Naive thymus-derived CD4-positive, alpha-beta T cell (primary cell): ENCODE measurements at places on chromosomes 6 and 20. TPM values are rescaled to one million over a fixed set of nuclear protein-coding genes. Genes with fewer than 3 reads are reported as not detected.

Gene AVP
- total RNA-seq = not detected in 2 replicates

DNA sequence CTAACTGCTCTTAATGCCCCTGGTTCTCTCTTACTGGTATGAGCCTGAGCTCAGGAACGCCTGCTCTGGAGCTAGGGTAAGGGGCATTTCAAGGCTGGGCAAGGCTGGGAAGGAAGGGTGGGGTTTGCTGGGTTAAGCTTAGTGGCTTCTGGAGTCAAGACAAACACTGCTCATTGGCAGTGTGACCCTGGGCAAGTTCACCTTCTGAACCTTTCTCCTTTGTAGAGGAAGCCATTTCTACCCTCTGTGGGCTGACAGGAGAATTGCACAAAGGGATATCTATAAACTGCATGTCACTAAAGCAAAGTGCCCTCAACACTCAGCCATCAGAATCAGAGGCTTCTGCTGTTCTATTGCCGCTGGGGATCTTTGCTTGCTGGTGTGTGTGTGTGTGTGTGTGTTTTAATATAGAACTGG lies 20.3 kb upstream of the LRRN4 start:
- H3K36me3 ChIP-seq = no peaks in the 10 kb centered on the region
- H3K27ac ChIP-seq = no peak overlapping the region
- H3K4me1 ChIP-seq = no peaks in the 10 kb centered on the region
- no peak overlapping the region for H3K4me3 ChIP-seq

GRCh38 chr20:11451793-11452291 lies 465.9 kb upstream of the BTBD3 start:
- H3K36me3 ChIP-seq = no peaks in the 10 kb centered on the region
- H3K4me3 ChIP-seq = no peak overlapping the region
- DNase-seq = no peak
- H3K27me3 ChIP-seq = no peaks in the 10 kb centered on the region
- no peak overlapping the region for H3K27ac ChIP-seq

Gene TP53TG5
- 0.19 TPM for total RNA-seq

DNA sequence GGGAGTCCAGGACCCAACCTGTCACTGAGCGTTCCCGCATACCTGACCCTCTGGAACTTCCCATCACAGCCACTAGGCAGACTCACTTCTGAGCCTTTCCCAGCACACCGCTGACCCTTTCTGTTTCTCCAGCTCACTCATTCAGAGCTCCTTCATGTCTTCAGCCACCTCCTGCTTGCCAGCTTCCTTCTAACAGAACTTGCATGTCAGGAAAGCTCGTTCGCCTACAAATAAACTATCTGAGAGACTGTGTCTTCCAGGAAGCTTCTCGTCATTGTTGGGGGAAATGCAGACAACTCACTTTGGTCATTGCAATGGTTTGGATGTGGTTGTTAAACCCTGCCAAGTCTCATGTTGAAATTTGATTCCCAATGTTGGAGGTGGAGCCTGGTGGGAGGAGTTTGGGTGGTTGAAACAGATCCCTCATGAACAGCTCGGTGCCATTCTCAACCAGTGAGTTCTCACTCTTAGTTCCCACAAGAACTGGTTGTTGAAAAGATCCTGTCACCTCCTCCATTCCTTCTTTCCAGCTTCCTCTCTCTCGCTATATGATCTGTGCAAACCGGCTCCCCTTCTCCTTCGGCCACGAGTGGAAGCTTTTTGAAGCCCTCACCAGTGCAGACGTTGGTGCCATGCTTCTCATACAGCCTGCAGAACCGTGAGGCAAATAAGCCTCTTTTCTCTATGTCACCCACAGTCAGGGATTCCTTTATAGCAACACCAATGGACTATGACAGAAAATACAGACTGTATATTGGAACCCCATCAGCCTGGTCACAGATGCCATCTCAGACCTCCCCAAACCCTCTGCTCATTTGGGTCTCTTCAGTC lies 1.4 kb upstream of the MUC21 start:
- H3K36me3 ChIP-seq = no peaks in the 10 kb centered on the region
- no peak for DNase-seq
- H3K27me3 ChIP-seq = no peaks in the 10 kb centered on the region
- H3K27ac ChIP-seq = no peak overlapping the region
- H3K4me1 ChIP-seq = no peaks in the 10 kb centered on the region

DNA sequence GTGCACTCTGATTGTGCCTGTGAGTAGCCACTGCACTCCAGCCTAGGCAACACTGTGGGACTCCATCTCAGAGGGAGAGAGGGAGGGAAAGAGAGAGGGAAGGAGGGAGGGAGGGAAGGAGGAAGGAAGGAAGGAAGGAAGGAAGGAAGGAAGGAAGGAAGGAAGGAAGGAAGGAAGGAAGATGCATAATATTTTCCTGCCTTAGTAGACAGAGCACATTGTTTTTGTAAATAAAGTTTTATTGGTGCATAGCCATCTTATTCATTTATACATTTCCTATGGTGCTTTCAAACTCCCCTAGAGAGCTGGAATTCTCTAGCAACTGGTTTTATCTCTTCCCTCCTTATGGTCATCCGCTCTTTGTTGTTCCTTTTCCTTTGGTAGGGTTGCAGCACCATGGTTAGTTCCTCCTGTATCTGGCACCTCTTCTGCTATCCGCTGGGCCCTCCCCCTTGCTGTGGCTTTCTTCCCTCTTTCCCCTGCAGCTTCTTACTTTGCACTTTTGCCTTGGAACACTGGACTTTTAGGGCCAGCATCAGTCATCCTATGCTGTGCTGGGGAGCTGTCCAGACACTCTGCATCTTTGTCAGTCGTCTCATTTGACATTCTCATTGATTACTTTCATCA lies 20.2 kb downstream of the GPR6 start:
- H3K4me1 ChIP-seq = no peaks in the 10 kb centered on the region
- no peaks in the 10 kb centered on the region for H3K27me3 ChIP-seq
- no peaks in the 10 kb centered on the region for H3K36me3 ChIP-seq
- H3K4me3 ChIP-seq = no peak overlapping the region
- H3K27ac ChIP-seq = no peak overlapping the region

Gene C6orf52
- total RNA-seq = 1.7 and 1.9 TPM in 2 replicates

DNA sequence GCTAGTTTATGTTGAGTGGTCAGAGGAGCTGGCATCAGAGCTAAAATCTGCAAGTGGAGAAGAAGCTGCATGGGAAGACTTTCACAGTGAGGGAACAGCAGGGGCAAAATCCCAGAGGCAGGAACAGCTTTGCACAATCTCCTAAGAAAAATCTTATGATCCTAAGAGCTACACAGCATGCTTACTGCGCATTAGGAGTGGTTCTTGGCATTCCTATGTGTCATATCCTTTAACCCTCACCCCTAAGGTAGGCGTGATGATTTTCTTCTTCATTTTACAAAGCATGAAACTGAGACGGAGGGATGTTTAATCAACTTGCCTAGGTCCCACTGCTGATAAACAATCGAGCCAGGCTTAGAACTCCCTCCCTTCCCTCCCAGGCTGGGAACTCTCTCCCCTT lies 313.6 kb upstream of the SULF2 start:
- H3K27ac ChIP-seq = no peak overlapping the region
- no peaks in the 10 kb centered on the region for H3K36me3 ChIP-seq
- no peak for DNase-seq
- no peak overlapping the region for H3K4me3 ChIP-seq
- H3K4me1 ChIP-seq = no peaks in the 10 kb centered on the region
- no peaks in the 10 kb centered on the region for H3K27me3 ChIP-seq

Gene SUN5
- not detected for total RNA-seq

- H3K36me3 ChIP-seq = no peaks in the 10 kb centered on the region
- H3K27ac ChIP-seq = no peak overlapping the region
- no peak overlapping the region for H3K4me3 ChIP-seq
Measured at GRCh38 chr6:17054647-17055046, 47.2 kb upstream of the STMND1 start.

DNA sequence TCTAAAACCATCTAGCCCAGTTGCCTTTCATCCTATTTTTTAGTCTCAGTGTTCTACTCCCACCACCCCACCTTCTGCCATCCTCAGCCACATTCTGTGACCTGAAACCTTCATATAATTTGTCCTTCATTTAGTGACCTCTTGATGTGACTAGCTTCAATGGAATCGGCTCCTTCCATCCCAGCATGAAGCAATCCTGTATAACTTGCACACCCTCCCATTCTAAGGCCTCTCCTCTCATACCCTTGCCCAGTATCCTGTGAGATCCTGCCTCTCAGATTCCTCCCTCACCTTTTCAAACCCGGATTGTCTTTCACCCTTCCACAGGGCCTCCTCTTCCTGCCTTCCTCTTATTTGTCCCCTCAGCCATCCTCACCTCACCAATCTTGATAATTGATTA lies 3.1 kb downstream of the ZNF76 start:
- H3K36me3 ChIP-seq = no peaks in the 10 kb centered on the region
- no peak for DNase-seq
- H3K4me1 ChIP-seq = peaks cover 15% of the 10 kb centered on the region
- no peak overlapping the region for H3K4me3 ChIP-seq
- no peak overlapping the region for H3K27ac ChIP-seq

GRCh38 chr6:20137240-20137639 lies 75.0 kb downstream of the MBOAT1 start:
- DNase-seq = no peak
- H3K4me3 ChIP-seq = no peak overlapping the region
- H3K27ac ChIP-seq = no peak overlapping the region
- H3K27me3 ChIP-seq = no peaks in the 10 kb centered on the region
- H3K4me1 ChIP-seq = no peaks in the 10 kb centered on the region

DNA sequence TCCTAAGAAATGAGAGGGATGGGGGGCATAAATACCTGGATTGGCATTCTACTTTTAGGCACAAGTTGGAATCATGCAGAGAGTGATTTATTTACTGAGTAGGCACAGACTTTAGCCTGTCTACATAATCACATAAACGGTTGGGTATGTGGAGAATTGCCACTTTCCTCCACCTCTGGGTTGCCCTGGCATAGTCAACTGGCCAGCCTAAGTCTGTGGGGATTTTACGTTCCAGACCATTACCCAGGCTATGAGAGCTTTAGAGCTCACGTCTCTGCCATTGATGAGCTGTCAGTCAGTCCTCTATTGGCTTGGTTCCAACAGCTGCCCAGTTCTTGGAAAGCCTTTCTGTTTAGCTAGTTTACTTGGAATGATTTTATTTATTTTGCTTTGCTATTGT lies 5.0 kb upstream of the BHLHE23 start:
- DNase-seq = no peak
- H3K4me3 ChIP-seq = no peak overlapping the region
- H3K27me3 ChIP-seq = peaks cover 16% of the 10 kb centered on the region
- peaks cover 11% of the 10 kb centered on the region for H3K4me1 ChIP-seq

Gene EPPIN
- not detected for total RNA-seq

DNA sequence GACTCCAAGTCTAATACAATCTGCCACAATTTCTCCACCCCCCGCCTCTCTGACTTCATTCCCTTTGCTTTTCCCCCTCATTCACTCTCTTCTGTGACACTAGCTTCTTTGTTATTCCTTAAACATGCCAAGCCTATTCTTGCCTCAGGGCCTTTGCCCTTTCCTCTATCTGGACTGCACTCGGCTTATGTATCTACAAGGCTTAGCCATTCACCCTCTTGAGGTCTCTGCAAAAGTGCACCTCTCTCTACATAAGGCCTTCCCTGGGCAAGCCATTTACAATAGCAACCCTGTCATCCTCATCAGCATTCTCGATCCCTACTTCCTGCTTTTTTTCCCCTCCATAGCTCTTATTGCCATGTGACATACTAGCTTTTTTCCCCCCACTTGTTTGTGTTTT lies 168.9 kb downstream of the PDSS2 start:
- no peaks in the 10 kb centered on the region for H3K4me1 ChIP-seq
- no peak for DNase-seq
- H3K27ac ChIP-seq = no peak overlapping the region
- no peak overlapping the region for H3K4me3 ChIP-seq
- no peaks in the 10 kb centered on the region for H3K27me3 ChIP-seq
- H3K36me3 ChIP-seq = no peaks in the 10 kb centered on the region

Gene FHL5
- total RNA-seq = not detected

Gene GCNT2
- 6.9 and 7.2 TPM in 2 replicates for total RNA-seq

GRCh38 chr6:139979021-139979725 lies 604.7 kb upstream of the CITED2 start:
- H3K27ac ChIP-seq = no peak overlapping the region
- H3K4me1 ChIP-seq = no peaks in the 10 kb centered on the region
- no peaks in the 10 kb centered on the region for H3K36me3 ChIP-seq
- H3K4me3 ChIP-seq = no peak overlapping the region
- no peaks in the 10 kb centered on the region for H3K27me3 ChIP-seq

DNA sequence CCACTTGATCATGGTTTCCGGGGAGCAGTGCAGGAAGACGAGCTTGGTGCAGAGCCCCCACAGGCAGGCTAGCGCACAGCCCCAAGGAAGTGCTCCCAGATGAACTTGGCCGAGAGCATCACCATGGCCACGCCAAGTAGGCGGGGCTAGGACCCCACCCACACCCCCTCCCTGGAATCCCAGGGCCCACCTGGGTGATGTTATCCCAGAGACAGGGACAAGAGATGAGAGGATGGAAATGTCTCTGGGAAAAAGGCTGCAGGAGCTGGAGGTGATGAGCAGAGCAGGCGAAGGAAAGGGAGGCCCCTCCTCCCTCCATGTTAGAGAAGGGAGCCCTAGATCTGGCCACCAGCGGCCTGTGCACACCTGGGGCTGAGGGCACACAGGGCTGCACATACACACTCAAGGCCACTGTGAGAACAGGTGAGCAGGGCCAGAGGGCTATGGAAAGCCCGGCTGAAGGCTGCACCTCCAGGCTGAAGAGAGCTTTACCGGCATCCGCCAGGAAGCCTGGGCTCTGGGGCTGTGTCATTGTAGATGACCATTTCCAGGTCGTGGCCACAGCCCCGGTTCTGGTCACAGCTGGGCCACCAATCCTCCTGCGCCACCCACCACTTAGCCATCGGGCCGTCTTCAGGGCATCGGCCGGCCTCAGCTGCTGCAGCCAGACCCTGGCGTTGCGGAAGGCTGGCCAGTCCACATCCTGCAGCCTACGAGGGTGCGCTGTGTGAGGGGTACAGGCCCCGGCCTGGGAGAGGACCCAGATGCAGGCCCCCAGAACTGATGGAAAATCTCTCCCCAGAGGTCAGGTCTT lies 24.9 kb downstream of the NPEPL1 start:
- H3K4me3 ChIP-seq = no peak overlapping the region
- no peak for DNase-seq
- no peaks in the 10 kb centered on the region for H3K27me3 ChIP-seq
- H3K4me1 ChIP-seq = no peaks in the 10 kb centered on the region
- H3K36me3 ChIP-seq = no peaks in the 10 kb centered on the region

Gene TCF21
- total RNA-seq = not detected

Gene KHDC1L
- not detected for total RNA-seq

DNA sequence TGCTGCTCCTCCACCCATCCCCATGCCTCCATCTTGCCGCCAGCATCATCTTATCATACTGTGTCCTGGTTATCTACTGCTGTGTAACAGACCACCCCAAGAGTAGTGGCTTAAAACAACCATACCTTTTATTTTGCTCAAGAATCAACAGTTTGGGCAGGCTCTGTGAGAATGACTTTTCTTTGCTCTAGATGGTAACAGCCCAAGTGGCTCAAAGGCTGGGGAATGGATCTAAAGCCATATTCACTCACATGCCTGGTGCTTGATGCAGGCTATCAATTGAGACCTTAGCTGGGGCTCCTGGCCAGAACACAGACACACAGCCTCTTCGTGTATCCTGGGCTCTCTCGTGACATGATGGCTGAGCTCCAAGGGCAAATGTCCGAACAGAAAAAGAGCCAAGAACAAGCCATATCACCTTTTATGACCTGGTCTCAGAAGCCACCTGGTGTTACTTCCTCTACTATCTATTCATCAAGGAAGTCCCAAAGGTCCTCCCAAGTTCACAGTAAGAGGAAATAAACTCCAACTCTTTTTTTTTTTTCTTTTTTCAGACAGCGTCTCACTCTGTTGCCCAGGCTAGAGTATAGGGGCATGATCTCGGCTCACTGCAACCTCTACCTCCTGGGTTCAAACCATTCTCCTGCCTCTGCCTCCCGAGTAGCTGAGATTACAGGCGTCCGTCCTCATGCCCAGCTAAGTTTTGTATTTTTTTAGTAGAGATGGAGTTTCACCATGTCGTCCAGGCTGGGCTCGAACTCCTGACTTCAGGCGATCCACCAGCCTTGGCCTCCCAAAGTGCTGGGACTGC lies 159.3 kb upstream of the JARID2 start:
- H3K27ac ChIP-seq = no peak overlapping the region
- no peaks in the 10 kb centered on the region for H3K36me3 ChIP-seq
- no peak overlapping the region for H3K4me3 ChIP-seq
- no peak for DNase-seq
